Activated naive CD8-positive, alpha-beta T cell treated with anti-CD3 and anti-CD28 coated beads, Interleukin-2, amount 10 ng/mL, durations not matched to agents 7 days and 5 days (primary cell): ENCODE measurements at places on chromosomes 12 and 14.

DNA sequence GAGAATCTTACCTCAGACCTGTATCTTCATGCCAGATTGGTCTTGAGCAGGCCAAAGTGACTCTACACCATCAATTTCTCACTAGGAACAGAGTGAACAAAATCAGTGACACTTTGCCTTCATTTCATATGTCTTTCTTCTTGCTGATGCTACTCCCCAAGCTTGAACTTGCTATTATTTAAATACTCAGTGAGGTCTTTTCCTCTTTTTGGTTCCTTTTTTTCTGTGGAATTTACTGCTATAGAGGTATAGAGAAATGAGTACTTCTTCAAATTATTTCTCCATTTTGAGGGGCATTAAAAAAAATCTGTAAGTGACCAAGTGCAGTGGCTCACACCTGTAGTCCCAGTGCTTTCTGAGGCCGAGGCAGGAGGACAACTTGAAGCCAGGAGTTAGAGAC lies at the start of gene GPR33:
GPR33 (minus strand) TSS at position 154 of the 400 bp plus-strand sequence. CDS start 4,074 bp downstream, outside the sequence.
- no peaks in the 10 kb centered on the region for H3K36me3 ChIP-seq
- H3K27ac ChIP-seq = no peak within 1 kb of the TSS
- no peak for DNase-seq
- H3K27me3 ChIP-seq = peaks cover 5% of the 10 kb centered on the region

DNA sequence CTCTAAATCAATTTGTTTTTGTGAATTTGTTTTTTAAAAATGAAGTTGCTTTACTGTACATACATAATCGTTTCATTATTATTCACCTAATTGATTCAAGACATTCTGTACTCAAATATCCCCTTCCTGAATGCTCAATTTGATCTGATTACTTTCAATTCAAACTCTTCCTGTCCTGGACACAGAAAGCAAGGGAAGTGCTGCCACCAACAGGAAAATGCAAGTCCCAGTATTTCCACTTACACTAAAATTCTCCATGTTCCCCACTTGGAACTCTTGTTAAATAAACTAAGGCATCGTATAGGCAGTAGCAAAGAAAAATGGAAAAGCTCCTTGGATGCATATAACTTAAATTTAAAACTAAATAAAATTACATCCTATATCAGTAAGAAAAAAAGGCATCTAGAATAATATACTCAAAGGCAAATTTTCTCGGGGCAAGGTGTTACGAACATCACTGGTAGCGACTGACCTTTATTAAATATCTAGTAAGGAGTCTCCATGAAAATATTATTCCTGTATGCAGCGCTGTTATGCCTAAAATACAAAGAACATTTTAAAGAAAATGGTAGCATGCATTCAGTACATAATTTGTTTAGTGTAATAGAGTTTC lies 72.0 kb upstream of the DBX2 start:
- peaks cover 2% of the 10 kb centered on the region for H3K4me1 ChIP-seq
- H3K27ac ChIP-seq = no peak overlapping the region
- peaks cover 12% of the 10 kb centered on the region for H3K27me3 ChIP-seq
- H3K4me3 ChIP-seq = no peak overlapping the region

- no peak overlapping the region for H3K4me3 ChIP-seq
- no peaks in the 10 kb centered on the region for H3K27me3 ChIP-seq
- H3K4me1 ChIP-seq = peaks cover 4% of the 10 kb centered on the region
- H3K27ac ChIP-seq = no peak overlapping the region
- no peak for DNase-seq
- no peaks in the 10 kb centered on the region for H3K36me3 ChIP-seq
Measured at GRCh38 chr12:53424626-53425514, 1.2 kb downstream of the AMHR2 start.

- H3K27ac ChIP-seq = no peak overlapping the region
- H3K27me3 ChIP-seq = peaks cover 5% of the 10 kb centered on the region
- no peaks in the 10 kb centered on the region for H3K4me1 ChIP-seq
- no peak overlapping the region for H3K4me3 ChIP-seq
Measured at GRCh38 chr12:96167492-96167891, 26.7 kb upstream of the ELK3 start.

- DNase-seq = no peak
- H3K27ac ChIP-seq = no peak overlapping the region
- H3K4me1 ChIP-seq = peaks cover 8% of the 10 kb centered on the region
Measured at GRCh38 chr14:39454906-39455539, 22.8 kb upstream of the FBXO33 start.

GRCh38 chr12:105470601-105471000 lies 140.1 kb downstream of the C12orf75 start:
- H3K4me1 ChIP-seq = no peaks in the 10 kb centered on the region
- H3K36me3 ChIP-seq = no peaks in the 10 kb centered on the region
- DNase-seq = no peak
- peaks cover 9% of the 10 kb centered on the region for H3K27me3 ChIP-seq
- H3K27ac ChIP-seq = no peak overlapping the region

DNA sequence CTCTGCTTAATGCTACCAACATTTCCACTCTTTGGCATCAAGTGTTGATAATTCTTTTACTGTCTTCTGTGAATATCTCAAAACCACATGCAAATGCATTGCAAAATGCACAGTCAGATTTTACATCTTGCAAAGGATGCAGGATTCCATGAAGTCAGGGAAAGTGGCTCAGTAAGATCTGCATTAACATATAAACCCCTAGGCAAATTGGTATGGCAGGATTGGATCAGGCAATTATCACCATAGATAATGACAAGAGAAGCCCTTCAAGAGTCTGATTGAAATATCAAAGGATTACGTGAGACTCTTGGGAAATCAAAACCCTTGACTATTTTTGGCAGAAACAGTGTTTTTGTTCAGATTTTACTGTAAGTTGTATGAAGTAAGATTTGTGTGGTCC lies 71.0 kb downstream of the TMTC2 start:
- H3K4me1 ChIP-seq = no peaks in the 10 kb centered on the region
- H3K27ac ChIP-seq = no peak overlapping the region
- DNase-seq = no peak
- no peak overlapping the region for H3K4me3 ChIP-seq
- H3K36me3 ChIP-seq = no peaks in the 10 kb centered on the region
- no peaks in the 10 kb centered on the region for H3K27me3 ChIP-seq

- H3K36me3 ChIP-seq = peaks cover 21% of the 10 kb centered on the region
- no peaks in the 10 kb centered on the region for H3K4me1 ChIP-seq
- no peak overlapping the region for H3K4me3 ChIP-seq
- peaks cover 2% of the 10 kb centered on the region for H3K27me3 ChIP-seq
Measured at GRCh38 chr12:93710574-93710926, 33.4 kb downstream of the CRADD start.

DNA sequence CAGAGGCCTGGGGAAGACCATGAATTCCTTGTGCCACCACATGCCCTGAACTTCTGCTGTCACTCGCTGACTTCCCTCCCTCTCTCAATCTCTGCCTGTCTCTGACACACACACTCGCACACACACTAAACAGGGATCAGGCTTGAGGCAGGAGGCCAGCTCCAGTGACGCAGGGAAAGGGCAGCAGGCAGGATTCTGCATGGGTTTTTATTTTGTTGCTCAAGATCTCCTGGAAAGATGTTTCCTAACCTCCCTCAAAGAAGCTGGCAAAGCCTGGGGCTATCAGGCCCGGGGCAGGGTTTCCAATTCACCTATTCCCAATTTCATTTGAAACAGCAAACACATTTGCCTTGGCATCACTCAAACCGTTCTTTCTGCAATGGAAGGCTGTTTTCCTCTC lies 27.7 kb upstream of the PEX5 start:
- DNase-seq = no peak
- peaks cover 6% of the 10 kb centered on the region for H3K4me1 ChIP-seq
- H3K4me3 ChIP-seq = no peak overlapping the region
- peaks cover 29% of the 10 kb centered on the region for H3K27me3 ChIP-seq
